ENCODE measurements at places on chromosomes 7 and 10. TPM values are rescaled to one million over a fixed set of nuclear protein-coding genes. Genes with fewer than 3 reads are reported as not detected.
A peak's percentile ranks its signal among the peaks of the same experiment; 100 is the strongest.

The HPSE2 gene
- 2.5 TPM for total RNA-seq

DNA sequence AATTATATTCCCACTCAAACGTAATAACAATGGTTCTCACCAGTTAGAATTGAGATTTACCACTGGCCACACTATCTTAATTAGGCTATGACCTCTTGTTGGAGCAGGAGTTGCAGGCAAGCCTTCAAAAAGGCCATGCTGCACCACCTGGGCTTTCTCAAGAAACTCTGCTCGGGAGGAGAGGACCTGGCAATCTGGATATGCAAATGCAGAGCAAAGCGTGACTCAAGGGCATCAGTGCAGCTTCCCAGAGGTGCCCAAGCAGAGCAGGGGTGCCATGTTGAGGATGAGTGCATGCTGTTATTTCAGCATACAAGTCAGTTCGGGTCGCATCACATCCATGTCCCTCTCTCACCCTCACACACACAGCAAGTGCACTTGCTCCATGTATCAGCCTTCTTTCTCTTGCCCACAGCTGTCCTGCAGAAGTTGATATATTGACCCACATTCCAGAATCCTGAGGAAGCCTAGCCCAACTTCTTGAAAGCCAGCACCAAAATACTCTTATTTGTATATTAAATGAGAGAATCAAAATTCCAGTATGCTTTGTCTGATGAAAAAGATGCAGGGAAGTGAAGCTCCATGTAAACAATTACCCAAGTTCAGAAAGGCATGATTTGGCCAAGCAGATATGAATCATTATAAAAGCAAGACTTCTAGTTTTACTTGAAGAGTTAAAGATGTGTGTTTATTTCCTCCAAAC, 55.7 kb upstream of the IL6 start:
- peak overlapping the region; percentile 35 for H3K27ac ChIP-seq
- DNase-seq, result no peak
- peaks cover 14% of the 10 kb centered on the region for H3K4me1 ChIP-seq
- no peaks in the 10 kb centered on the region for H3K27me3 ChIP-seq
- H3K4me3 ChIP-seq, result no peak overlapping the region
- H3K36me3 ChIP-seq, result peaks cover 1% of the 10 kb centered on the region

GRCh38 chr7:519484-520390, at the start of gene PDGFA:
TSS of gene PDGFA (minus strand) at chr7:519846. CDS start at chr7:519001, 845 bp downstream.
- peaks cover 36% of the 10 kb centered on the region for H3K4me1 ChIP-seq
- peak within 1 kb of the TSS; percentile 90 for H3K27ac ChIP-seq
- no peak for DNase-seq
- peaks cover 37% of the 10 kb centered on the region for H3K27me3 ChIP-seq
- no peaks in the 10 kb centered on the region for H3K36me3 ChIP-seq

- H3K4me1 ChIP-seq, result no peaks in the 10 kb centered on the region
- H3K4me3 ChIP-seq, result no peak overlapping the region
- H3K36me3 ChIP-seq, result no peaks in the 10 kb centered on the region
- peak; percentile 31 for DNase-seq
Measured at GRCh38 chr10:123563994-123564393, 102.2 kb upstream of the GPR26 start.

The ZCCHC24 gene
- total RNA-seq, result 34.0 TPM

The ZNF853 gene
- total RNA-seq, result 22.9 TPM

The MNX1 gene
- not detected for total RNA-seq

GRCh38 chr10:27884185-27884641, 114.7 kb downstream of the ODAD2 start:
- H3K36me3 ChIP-seq, result no peaks in the 10 kb centered on the region
- H3K27me3 ChIP-seq, result peaks cover 8% of the 10 kb centered on the region
- no peak overlapping the region for H3K27ac ChIP-seq
- peaks cover 3% of the 10 kb centered on the region for H3K4me1 ChIP-seq
- DNase-seq, result no peak

- H3K4me1 ChIP-seq, result peaks cover 17% of the 10 kb centered on the region
- H3K27me3 ChIP-seq, result no peaks in the 10 kb centered on the region
- H3K27ac ChIP-seq, result peak overlapping the region; percentile 62
- H3K36me3 ChIP-seq, result peaks cover 5% of the 10 kb centered on the region
- H3K4me3 ChIP-seq, result no peak overlapping the region
- DNase-seq, result no peak
Measured at GRCh38 chr10:35492386-35493195, 112.5 kb upstream of the GJD4 start.

Data from mesothelial cell of epicardium (in vitro differentiated cells).